AG09319 (cell line): ENCODE measurements at places on chromosomes 3 and 15.

DNA sequence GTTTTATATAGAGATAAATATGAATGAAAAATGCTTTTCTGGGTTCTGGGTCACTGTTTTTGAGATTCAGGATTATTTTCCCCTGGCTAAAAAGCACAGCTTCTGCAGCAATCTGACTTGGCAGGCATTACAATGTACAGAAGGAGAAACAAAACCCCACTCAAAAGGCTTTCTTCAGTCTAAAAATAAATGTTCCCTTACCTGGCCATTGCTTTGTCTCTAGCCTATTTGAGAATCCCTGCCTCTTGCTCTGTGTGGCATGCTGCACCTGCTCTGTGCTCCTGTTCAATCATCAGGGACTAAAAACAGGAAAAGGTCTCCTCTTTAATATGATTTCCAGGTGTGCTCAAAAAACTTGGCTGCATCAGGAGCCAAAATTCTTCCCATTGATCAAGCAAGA, 187.4 kb upstream of the STAC start:
- no peak for DNase-seq

DNA sequence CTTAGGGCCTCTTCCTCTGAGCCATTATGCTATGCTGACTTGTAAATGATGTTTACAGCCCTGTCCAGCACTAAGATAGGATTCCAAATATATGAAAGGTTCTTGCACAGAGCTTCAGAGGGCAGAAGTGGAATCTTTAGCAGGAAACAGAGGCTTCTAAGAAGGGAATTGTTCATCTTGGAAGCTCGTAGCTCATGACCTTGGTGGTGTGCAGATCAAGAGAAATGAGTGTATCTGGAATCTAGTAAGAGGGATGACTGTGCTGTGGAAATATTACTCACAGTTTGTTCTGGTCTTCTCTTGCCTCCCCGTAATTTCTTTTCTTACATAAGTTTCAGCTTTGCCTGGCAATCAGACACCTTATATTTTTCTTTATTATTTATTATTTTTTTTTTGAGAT, 175.8 kb downstream of the SPATA16 start:
- no peak for DNase-seq

DNA sequence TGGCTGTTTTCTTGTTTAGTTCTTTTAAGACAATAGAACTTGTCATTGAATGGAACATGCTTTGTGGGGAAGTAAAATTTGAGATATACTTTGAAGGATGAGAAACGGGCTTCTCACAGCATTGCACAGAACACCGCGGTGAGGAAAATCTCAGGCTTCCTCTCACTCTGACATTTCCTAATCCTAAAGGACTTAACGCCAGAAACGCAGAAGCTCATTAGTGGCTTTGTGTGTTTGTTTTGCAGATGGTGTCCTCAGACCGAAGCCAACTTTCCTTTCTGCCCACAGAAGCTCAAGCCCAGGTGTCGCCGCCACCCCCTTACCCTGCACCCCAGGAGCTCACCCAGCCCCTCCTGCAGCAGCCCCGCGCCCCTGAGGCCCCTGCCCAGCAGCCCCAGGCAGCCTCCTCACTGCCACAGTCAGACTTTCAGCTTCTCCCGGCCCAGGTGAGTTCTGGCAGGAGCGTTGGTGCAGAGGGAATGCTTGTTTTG, 78.9 kb upstream of the BLM start:
- no peak for DNase-seq

- DNase-seq: no peak
These were observed 30.5 kb downstream of the RFTN1 start for GRCh38 chr3:16482770-16483531.

GRCh38 chr15:64842986-64843561, 1.4 kb downstream of the PLEKHO2 start:
- no peak for DNase-seq

- DNase-seq: no peak
These were observed 8.1 kb downstream of the EDEM1 start for GRCh38 chr3:5195605-5196004.

DNA sequence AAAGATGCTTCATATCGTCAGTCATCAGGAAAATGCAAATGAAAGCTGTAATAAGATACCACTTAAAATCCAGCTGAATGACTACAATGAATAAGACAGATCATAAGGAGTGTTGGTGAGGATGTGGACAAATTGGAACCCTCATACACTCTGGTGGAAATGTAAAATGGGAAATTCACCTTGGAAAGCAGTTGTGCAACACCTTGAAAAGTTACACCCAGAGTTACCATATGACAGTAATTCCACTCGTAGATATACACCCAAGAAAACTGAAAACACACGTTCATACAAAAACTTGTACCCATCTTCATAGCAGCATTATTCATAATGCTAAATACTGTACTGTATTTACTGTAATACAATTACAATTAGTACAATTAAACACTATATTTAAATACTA, 2.3 kb downstream of the TTC23 start:
- no peak for DNase-seq

DNA sequence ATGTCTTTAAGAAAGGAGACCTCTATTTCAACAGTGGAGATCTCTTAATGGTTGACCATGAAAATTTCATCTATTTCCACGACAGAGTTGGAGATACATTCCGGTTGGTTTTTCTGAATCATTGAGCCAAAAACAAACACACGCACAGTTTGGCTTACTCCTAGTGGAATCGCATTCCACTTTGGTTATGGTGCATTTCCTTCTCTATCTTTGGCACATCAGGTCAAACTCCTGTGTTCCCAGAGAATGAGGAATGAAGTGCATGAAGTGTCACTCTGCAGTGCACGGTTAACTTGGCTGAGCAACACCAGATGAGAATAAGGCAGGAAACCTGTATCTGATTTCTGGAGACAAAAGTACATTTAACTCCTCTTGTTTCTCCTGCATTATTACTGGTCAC, 38.5 kb downstream of the HDC start:
- peak; percentile 14 for DNase-seq

GRCh38 chr3:21641959-21642358, 109.1 kb downstream of the ZNF385D start:
- DNase-seq: no peak

- DNase-seq: no peak
These were observed 6.0 kb downstream of the PLA2G4F start for GRCh38 chr15:42150219-42150970.

DNA sequence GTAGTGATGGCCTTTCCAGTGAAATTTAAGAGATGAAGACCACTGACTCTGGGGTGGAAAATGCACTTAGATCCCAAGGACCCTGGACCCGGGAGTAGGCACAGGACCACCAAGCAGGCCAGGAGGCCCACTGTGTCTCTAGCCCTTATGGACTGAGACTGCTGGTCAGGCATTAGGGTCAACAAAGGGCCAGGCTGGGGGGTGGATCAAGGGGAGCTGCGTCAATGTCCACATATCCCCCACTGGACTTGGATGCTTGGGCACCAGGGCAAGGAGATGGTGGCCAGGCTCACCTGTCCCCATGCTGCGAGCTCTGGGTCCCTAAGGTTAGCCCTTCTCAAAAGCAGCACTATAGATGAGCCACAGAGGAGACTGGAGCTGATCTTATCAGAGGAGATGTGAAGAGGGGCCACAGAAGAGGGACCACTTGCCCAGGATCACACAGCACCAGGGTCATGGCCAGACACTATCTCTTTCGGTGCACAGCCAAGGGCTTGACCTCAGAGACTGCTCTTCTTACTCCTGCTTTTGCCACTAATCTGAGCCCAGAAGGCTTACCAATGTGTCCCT, 14.7 kb downstream of the RAB6B start:
- DNase-seq: no peak

- no peak for DNase-seq
These were observed 157.0 kb downstream of the TLE3 start for GRCh38 chr15:69940441-69941300.

DNA sequence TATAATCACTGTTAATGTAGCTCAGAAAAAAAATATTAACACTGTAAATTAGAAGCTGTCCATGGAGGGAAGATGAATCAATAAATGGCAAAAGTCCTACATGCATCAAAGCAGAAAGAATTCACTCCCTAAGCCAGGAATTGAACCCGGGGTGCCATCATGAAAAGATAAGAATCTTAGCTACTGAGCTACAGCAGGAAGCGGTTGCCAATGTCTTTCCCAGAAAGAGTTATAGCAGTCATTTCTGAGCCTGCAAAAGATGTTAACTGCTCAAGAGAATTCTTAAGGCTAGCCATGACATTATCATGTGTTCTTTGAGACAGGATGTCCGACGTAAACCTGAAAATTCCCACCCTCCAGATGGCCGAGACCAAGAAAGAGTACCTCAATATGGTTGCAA, 47.4 kb upstream of the MKRN3 start:
- no peak for DNase-seq

DNA sequence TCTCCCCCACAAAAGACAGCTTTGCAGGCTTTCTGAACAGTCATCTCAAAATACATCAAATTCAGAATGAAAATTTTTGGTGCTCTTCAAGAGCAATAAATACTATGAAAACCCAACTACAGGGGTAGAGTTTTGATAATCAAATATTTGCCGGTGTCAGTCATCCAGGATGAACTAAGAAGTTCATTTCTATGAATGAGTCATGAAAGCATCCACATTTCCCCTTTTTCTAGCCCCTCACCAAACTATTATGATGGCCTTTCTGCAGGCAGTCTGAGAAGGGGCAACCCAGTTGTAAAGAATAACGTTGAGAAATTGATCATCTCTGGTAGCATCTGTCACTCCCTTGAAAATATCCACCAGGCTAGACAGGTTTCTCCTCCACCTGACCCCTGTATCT, 3.1 kb upstream of the LPCAT4 start:
- no peak for DNase-seq

DNA sequence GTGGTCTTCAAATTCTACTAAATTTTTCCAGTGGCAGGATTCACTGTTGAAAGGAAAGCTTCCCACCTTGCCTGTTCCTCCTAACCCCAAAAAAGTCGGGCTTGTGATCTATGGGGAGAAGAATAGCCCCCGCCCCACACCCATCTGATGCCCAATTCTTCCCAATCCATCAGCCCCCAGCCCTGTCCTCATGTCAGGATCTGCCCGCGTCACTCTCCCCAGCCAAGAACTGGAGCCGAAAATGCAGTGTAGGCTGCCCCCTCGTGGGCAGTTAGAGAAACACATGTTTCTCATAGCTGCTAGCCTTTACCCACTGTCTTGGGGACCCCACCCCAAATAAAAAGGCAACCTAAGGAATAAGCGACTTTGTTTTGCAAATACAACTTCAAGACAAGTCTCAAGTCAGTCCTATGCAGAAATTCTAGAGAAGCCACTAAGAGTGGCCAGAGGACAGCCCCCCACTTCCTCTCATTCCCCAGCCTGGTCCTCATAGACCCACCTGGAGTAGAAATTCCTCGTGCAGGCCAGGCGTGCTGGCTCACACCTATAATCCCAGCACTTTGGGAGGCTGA, 13.0 kb upstream of the CSK start:
- no peak for DNase-seq

GRCh38 chr3:116145613-116146012, 299.7 kb downstream of the LSAMP start:
- DNase-seq: no peak

DNA sequence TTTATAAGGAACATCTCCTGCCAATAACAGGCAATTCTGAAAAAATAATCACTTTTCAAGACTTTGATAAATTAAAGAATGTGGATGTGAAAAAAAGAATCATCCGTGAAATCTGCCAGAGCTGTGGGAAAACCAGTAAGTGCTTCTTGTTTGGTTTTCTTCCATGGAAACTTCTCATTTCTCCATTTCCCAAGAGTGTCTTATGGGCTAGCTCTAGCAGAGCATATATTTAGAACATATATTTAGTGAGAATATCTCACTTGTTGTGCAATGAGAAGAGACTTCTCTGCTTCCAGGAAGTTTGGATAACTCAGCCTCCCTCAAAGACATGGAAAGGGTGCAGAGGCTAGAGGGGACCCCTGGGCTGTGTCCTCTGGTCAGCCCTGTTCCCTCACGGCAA, 49.9 kb downstream of the COL6A5 start:
- DNase-seq: no peak

DNA sequence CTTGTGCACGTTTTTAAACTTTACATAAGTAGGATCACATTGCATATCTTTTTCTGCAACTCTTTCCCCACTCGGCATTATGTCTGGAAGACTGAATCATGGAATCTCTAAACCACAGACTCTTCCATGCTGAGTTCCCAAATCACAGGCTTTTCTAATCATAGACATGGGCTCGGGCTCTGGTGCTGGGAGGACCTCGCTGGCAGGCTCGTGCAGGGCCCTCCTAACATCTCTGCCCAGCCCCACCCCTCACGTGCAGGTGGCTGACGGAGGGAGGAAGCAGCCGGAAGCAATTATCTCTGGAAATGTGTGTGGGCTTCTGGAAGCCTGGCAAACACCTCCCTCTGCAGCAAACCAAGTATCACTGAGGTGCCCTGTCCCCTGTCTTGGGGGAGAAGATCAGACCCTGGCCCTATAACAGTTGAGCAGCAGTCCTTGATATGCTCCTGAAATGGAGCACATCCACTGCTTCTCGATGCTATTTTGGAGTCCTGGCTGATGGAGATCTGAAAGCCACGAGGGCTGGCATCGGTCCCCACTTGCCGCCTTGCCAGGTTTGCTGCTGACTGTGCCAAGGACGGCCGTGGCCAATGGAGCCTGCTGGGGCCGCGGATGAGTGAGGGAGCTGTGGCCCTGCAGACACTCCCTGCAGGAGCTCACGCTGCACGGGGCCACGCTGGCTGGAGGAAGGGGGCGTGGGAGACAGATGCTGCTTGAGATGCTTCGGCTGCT, 4.4 kb upstream of the IQSEC1 start:
- peak; percentile 57 for DNase-seq

GRCh38 chr15:62059816-62060112, 483 bp downstream of the VPS13C start:
- no peak for DNase-seq

- no peak for DNase-seq
These were observed 301.6 kb downstream of the EFHB start for GRCh38 chr3:19632099-19633074.

DNA sequence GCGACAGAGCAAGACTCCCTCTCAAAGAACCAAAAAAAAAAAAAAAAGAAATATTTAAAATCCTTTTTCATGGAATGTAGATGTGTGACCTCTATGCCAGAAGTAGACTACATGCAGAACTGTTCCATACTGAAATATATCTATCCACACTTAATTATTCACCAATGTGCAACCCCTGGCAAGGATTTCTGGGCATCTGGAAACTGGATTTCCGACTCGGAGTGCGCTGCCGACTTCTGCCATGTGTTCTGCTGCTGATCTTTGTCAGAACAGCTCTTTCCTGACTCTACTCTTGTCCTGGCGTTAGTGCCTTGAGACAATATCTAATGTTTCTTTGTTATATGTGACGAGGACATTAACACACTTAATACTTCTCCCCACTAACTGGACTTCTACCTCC, 11.7 kb downstream of the LIPH start:
- DNase-seq: no peak

GRCh38 chr15:58632789-58633188, 116.7 kb downstream of the ADAM10 start:
- no peak for DNase-seq

- no peak for DNase-seq
These were observed 66.5 kb downstream of the MRPL46 start for GRCh38 chr15:88400591-88401250.

- no peak for DNase-seq
These were observed at the start of gene RHO for GRCh38 chr3:129528589-129529100. Gene RHO (plus strand): TSS chr3:129528639. CDS start chr3:129528734, 95 bp downstream.

GRCh38 chr3:195241592-195242355, 29.2 kb downstream of the XXYLT1 start:
- no peak for DNase-seq
